ENCODE measurements at places on chromosomes 16 and 17.

GRCh38 chr17:45150911-45151809, 2.9 kb downstream of the HEXIM1 start:
- DNase-seq = peak; percentile 34

GRCh38 chr16:48523415-48524204, 86.4 kb downstream of the N4BP1 start:
- no peak for DNase-seq

DNA sequence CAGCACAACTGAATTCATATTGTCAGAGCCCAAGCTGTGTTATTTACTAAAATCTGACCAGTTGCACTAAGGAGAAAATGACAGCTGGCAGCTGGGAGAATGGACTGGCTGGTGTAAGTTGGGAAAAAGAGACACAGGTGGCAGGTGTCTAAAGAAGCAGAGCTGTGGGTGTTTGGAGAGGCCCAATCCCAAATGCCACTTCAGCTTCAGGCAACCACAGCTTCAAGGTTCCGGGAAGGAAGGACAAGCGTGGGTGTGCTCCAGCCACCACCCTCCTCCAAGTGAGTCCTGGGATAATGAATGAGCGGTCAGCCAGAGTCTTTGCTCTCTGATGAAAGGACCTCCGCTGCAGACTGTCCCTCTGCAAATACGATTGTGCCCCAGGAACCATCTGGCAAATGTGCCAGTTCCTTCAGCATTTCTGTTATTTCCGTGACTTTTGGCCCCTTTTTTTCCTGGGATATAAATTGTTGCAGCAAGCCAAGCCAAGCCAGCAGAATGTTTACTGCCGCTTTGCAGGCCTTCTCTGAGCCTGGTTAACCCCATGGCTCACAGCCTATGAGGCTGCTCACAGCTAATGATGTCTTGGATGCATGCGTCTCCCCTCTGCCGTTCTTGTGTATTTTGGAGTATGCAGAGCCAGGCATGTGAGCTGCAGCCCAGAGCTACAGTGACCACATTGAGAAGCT, 9.5 kb upstream of the RHBDL3 start:
- DNase-seq = no peak

- DNase-seq = no peak
These were observed 451.3 kb downstream of the PMP22 start for GRCh38 chr17:14813649-14814370.

DNA sequence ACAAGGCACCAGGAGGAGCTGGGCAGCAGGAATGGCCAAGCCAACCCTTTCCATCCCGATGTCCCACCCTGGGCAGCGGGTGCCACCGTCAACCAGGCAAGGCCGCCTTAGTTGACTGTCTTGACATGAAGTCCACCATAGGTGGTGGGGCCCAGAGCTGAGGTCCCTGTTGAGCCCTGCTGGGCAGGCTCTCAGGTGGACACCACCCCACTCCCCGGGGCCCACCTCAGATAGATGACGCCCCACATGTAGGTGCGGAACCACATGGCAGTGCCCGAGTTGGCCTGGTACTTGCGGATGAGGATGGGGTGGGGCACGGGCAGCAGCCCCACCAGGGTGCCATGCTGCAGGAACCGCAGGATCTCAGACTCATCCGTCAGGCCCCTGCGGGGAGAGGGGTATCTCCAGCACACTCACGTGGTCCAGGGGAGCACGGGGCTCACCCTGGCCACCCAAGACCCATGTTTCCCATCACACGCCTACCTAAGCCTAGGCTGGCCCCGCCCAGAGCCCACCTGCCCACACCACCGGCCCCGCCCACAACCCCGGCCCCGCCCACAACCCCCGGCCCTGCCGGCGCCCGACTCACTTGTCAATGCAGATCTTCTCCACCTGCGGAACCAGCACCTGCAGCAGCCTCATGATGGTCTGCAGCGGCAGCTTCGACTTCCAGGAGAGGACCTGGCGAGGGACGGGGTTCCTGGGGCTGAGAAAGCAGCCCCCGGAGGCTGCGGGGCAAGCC, 16.2 kb downstream of the OTOP3 start:
- DNase-seq = no peak

DNA sequence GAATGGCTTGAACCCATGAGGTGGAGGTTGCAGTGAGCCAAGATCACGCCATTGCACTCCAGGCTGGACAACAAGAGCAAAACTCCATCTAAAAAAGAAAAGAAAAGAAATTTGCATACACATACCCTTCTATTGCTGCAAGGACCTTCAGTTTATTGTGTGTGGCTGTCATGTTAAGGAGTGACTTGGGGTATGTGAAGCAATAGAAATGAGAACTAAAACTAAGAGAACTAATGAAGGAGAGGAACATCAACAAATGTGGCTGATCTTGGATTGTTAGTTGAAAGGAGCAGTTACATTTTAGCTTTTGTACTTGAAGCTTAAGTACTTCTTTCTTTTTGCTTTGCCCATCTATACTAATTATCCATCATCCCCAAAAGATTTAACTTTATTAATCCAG, 12.7 kb upstream of the NSRP1 start:
- no peak for DNase-seq

GRCh38 chr17:65515959-65516948, 45.2 kb downstream of the AXIN2 start:
- no peak for DNase-seq

DNA sequence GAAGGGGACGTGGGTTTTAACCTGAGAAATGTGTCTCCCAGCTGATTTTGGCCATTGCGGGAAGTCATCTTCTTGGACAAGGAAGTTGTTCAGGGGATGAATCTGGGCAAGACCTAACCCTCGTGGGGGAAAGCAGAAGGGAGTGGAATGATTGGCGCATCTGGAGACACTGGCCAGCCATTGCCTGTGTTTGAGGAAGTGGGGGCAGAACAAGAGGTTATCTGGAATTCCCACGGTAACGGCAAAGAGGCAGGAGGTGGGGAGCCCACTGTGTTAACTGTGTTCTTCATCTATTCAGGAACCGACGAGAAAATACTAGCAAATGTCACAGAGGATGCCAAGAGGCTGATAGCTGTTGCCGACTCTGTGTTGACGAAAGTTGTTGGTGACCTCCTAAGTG, 66.9 kb downstream of the RNF213 start:
- no peak for DNase-seq

DNA sequence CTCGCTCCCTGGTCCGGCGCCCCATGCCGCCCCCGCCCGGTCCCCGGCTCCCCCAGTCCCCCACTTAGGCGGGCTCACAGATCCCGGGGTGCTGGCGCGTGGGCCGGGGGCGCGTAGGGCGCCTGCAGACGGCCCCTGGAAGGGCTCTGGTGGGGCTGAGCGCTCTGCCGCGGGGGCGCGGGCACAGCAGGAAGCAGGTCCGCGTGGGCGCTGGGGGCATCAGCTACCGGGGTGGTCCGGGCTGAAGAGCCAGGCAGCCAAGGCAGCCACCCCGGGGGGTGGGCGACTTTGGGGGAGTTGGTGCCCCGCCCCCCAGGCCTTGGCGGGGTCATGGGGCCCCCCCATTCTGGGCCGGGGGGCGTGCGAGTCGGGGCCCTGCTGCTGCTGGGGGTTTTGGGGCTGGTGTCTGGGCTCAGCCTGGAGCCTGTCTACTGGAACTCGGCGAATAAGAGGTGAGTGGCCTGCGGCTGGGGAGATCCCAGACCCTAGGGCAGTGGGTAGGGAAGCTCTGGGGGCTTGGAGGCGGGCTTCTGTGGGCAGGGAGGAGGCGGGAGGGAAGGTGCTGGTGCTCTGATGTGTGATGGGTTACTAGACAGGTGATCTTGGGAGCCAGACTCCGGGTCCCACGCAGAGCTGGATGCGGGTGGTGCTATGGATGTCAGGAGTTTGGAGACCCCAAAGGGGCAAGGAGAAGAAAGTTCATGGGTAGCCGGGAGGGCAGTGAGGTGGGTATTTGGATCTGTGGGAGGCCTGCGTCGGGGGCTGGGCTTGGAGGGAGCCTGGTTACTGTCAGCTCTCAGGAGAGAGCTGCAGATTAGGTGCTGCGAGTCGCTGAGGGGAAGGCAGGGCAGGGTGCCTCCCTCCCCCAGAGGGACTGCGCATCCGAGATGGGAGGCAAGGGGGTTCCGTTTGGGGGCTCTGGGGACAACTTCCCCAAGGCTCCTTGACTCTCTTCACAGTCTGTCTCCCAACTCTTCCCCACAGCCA, 560 bp downstream of the EFNB3 start:
- DNase-seq = peak; percentile 23

- DNase-seq = peak; percentile 32
These were observed 2.0 kb downstream of the RBBP6 start for GRCh38 chr16:24541233-24541933.

DNA sequence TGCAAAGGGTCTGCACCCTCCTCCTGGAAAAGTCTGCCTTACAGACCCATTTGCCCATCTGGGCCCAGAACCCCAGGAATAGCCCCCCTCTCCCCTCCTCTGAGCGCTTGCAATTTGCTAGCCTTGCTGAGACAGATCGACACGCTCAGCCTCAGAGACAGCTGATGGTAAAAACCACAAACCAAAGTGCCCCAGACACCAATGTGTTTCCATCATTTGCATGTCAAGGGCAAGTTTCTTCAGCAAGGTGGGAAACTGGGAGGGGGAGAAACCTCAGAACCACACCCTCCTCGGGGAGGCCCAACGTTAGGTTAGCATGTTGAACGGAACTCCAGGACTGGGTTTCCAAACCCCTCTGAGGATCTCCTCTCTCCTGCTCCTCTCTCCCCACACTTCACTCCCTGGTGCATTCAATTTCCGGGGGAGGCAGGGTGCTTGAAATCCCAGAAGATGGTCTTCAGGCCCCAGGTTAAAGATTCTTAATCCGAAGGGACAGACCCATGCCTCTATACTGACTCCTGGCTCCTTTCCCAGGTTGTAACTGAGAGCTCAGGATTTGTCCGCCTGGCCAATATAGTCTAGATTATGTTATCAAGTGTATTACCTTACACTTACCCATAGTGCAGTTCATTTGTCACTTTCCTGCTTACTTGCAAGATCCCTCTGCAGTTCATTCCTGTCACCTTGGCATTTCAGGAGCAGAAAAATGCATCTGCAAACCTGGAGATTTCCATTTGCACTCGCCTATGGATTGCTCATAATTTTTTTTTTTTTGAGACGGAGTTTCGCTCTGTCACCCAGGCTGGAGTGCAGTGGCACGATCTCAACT, 1.3 kb upstream of the CUEDC1 start:
- DNase-seq = peak; percentile 78

- peak; percentile 27 for DNase-seq
These were observed 789 bp downstream of the ITPRIPL2 start for GRCh38 chr16:19114359-19115147.

- DNase-seq = no peak
These were observed 19.6 kb downstream of the OR1D5 start for GRCh38 chr17:3043737-3044365.

- no peak for DNase-seq
These were observed 441.0 kb downstream of the XYLT1 start for GRCh38 chr16:17029602-17030350.

DNA sequence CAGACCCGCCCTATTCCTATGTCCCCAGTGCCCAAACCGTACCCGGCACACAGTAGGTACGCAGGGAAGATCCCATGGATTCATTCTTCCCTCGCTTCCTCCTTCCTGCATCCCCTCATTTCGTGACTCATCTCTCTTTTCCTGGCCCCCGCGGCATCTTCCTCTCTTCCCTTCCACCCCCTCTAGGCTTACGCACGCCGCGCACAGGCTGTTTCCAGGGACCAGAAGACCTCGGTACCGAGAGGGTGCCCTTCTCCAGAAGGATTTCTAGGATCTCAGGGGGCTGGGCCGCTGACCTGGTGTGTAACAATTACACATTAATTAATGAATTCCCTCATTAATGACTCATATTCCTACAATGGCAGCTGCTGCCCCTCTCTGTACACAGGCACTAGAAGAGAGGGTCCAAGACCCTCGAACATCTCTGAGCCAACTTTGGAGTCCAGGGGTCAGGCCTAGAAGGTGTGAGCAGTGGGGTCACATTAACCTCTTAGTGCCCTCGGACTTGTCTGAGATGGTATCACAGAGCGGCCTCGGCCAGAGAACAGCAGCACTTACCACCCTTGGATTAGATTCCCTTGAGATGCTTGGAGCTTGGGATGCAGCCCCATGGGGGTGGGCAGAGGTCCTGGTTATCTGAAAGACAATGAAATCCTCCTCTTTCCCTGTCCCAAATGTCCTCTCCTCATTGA, 16.8 kb upstream of the PLLP start:
- no peak for DNase-seq

GRCh38 chr16:47877166-47877565, 278.6 kb downstream of the ABCC12 start:
- no peak for DNase-seq

DNA sequence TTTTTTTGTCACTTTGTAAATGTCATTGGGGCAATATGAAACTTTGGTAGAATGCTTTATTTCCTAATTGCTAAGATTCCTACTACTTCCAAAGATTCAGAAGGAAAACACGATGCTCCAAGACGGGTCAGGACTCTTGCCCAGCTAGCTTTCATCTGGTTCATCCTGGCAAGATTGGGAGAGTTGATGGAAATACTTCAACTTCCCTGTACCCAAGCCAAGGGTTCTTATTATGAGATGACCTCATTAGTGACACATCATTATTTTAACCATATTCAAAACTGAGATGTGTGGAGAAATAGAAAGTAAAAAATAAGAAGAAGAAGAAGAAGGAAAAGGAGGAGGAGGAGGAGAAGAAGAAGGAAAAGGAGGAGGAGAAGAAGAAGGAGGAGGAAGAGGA, 25.6 kb downstream of the SOX9 start:
- DNase-seq = no peak

DNA sequence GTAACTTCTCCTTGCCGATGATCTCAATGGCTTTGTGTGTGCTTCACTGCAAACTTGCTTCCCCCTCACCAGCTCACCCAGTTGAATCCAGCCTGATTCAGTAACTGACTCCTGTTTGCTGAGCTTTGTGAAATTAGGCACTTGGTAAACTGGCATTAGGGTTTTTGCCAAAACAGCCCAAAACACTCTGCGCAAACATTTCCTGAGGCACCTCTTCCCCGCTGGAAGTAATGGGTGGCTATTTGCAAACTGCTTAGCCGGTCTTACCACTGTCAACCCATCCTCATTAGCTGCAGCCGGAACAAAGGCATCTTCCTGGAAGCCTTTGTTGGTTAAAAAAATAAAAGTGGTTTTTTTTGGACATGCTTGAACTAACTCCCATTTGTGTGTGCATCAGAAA, 353.2 kb downstream of the MAF start:
- DNase-seq = no peak

GRCh38 chr16:51129105-51129504, 22.0 kb downstream of the SALL1 start:
- no peak for DNase-seq

GRCh38 chr17:50212121-50212843, 10.9 kb upstream of the COL1A1 start:
- DNase-seq = no peak

DNA sequence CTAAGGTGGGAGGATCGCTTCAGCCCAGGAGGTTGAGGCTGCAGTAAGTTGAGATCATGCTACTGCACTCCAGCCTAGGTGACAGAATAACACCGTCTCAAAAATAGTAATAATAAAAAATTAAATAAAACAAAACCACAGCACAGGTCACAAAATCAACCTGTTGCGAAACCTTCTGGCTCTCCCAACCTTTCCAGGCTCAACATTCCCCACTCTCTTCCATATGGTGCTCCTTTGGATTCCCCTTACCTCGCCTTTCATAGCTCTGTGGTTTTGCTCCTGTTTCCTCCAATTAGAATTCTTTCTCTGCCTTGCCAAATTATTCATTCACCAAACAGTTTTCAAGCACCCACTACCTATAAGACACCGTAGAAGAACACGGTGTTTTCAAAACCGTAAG, 4.7 kb downstream of the ZDHHC7 start:
- DNase-seq = no peak
